ENCODE measurements at places on chromosomes 13 and 19. TPM values are rescaled to one million over a fixed set of nuclear protein-coding genes. Genes with fewer than 3 reads are reported as not detected.

The TNFSF13B gene
- 2.3 TPM for total RNA-seq

The ZNF28 gene
- total RNA-seq: 8.7 TPM

The KISS1R gene
- total RNA-seq: 0.18 TPM

The STOML3 gene
- total RNA-seq: not detected

The TPTE2 gene
- not detected for total RNA-seq

The HSD17B14 gene
- total RNA-seq: 2.3 TPM

All from myometrial cell (primary cell).